ENCODE measurements at places on chromosomes 6 and 20.

GRCh38 chr6:89138173-89138572, 7.7 kb upstream of the PM20D2 start:
- DNase-seq = no peak

GRCh38 chr6:6331946-6332601, 11.6 kb upstream of the F13A1 start:
- DNase-seq = no peak

DNA sequence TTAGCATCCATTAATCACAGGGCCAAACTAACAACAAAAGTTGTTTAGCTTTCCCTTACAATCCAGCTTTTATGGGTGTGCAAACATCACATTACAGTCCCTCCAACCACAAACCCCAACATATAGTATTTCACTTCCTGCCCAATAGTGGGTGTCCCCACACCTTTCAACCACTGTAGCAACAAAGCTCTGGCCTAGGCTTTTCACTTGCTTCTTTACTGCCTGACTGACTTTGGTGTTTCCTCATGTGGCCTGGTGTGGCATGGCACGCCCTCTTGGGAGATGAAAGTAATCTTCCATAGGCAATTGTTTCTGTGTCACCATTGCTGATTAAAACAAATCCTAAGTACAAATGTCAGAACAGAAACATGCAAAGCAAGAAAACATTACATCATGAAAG, 46.3 kb downstream of the MCM8 start:
- DNase-seq = peak; percentile 69

- no peak for DNase-seq
Measured at GRCh38 chr6:116975600-116975999, 98.6 kb downstream of the RFX6 start.

DNA sequence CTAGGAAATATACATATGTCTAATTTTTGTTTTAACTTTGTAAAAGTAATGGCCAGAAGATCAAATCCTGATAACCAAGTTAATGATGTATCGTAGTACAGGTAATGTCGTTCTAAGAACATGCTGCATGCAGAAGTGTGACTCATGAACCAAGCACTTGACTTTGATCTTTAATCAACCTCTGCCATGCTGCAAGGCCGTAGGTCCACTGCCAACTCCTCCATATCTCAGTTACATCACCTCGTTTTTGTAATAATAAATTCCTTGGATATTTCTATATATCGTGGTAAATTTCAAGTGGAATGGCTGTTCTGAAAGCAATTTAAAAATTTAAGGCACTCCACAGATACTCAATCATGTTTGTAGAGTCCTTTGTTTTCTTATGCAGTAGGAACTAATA, 771.7 kb downstream of the EPHA7 start:
- no peak for DNase-seq

- DNase-seq = peak; percentile 63
Measured at GRCh38 chr6:36131511-36132245, 1.4 kb downstream of the MAPK13 start.

DNA sequence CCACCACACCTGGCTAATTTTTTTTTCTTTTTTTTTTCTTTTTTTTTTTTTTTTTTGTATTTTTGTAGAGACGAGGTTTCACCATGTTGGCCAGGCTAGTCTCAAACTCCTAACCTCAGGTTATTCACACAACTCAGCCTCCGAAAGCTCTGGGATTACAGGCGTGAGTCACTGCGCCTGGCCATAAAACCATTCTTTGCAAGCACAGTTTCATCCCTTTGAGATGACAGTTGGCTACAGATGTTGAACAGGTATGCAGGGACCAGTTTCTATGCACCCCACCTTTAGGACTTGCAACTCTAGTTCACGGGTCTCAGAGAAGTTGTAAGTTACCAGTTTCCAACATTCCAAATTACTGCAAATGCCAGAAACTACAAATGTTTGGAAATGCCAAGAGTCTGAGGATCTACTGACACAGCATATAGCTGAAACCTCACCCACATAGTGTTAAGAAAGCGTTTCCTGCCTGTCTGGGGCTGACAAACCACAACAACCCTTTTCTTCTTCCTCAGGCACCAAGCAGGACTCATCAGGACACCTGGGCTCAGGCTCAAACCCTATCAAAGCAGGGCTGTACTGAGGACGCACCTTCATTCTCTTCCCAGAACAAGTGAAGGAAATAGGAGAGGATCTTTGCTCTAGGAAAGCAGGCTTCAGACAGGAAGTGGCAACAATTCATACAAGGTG, 22.9 kb downstream of the ARHGAP18 start:
- DNase-seq = peak; percentile 57

DNA sequence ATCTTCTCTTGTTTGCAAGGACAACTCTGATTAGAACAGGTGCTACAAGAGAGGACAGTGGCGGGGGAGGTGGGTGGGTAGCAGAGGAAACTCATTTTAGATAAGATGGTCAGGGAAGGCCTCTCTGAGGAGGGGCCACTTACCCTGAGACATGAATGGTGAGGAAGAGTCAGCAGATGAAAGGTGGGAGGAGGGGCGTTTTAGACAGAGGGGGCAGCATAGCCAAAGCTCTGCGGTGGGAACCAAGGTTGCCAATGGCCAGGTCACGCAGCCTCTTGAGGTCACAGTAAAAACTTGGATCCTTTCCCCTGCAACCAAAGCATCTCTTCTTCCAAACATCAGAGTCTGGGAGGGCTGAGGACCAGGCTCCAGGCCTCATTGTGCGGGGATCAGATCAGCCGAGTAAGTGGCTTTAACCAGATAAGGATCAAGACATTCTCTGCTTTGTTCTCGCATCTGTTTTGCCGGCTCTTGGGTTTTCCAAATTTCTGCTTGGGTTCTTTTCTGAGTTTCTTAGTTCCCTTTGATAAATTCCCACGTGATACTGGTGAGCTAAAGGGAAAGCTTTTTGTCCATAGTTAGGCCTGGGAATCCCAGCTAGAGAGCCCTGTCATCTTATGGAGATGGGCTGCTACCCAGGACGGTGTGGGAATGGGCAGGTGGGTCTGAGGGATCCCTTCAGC, 5.5 kb upstream of the CD40 start:
- no peak for DNase-seq

DNA sequence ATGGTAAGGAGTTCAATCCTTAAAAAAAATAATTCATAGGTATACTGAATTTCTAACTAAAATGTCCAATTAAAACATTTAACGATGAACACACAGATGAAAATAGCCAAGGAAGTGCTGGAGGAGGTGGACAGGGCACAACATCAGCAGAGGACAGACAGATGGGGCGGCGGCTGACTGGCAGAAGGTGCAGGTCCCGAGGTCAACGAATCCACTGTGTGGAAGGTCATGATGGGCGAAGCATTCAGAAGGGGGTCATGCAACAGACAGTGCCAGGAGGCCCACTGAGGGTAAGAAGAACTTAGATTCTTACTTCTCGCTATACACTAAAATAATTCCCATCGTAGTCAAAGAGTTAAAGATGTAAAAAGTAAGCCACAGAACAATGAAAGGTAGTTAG, 34.2 kb upstream of the FRMD1 start:
- DNase-seq = no peak

- no peak for DNase-seq
Measured at GRCh38 chr6:71737953-71738352, 148.4 kb upstream of the RIMS1 start.

DNA sequence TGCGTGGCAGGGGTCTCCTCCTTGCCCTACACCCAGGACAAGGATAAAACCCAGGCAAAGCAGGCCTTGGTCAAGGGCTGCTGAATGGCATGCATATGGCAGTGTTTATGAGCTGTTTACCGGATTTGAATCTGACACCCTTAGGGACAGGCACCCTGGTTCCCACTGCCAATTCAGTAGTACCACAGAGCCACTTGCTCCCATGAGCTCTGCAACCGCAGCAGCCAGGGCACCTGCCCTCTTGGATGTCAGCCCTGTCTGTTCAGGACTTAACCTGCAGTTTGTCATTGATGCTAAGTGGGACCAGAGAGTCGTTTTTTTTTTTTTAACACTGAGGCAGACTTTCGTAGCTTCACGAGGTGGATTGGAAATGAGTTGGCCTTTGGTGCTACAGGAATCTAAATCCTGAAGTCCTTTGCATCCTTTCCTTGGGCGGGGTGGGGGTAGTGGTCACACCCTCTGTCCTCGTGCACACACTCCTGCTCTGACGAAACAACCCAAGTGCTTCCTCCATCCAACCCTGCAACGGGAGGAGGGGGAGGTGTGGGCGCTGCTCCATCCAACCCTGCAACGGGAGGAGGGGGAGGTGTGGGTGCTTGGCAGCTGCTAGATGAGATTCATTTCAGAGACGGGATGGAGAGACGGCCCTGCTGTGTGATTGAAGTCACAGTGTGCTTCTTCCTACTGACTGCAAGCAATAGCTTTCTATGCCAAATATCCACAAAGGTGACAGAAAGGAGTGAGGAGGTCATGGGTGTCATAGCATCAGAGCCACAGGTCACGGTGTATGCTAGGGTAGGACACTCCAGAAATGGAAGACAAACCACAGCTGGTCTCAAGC, 166.5 kb downstream of the SMOC2 start:
- DNase-seq = no peak

- no peak for DNase-seq
Measured at GRCh38 chr20:57000441-57000968, 265.9 kb downstream of the BMP7 start.

- no peak for DNase-seq
Measured at GRCh38 chr20:20375862-20376261, 8.0 kb downstream of the INSM1 start.

- DNase-seq = no peak
Measured at GRCh38 chr6:6596529-6597328, 8.2 kb downstream of the LY86 start.

GRCh38 chr20:35316086-35316485, 23.9 kb upstream of the FAM83C start:
- no peak for DNase-seq

GRCh38 chr20:13288357-13288756, 67.3 kb downstream of the ISM1 start:
- no peak for DNase-seq

DNA sequence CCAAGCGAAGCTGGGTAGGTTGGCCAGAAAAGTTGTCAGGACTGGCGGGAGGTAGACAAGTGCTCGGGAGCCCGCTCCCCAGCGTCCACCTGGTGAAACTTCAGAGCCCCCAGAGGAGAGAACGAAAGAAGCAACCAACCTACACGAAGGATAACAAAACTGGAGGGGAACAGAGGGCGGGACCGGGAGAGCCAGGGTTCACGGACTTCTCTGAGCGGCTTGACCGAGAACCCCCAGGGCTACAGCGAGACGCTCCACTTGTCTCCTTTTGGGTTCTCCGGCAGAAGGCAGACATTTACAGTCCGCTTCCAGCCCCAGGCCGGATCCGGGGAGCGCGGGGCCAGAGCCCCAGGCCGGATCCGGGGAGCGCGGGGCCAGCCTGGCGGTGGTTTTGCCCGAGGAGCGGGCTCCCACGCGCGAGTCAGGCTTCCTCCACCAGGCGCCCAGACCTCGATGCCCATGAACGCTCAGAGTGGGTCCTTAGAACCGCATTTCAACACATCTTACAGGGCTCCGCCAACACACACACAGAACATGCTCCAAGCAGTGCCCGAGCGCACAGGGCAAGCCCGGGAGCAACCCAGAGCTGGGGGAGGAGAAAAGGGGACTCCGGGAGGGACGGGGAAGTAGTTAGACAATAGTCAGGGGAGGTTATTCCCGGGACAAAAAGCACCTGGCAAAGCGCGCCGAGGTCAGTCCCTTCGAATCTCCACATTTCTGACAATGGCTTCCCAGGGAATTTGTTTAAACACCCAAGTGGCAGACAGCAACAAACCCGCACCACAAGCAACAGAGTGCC, 1.1 kb downstream of the PTPRK start:
- peak; percentile 1 for DNase-seq

DNA sequence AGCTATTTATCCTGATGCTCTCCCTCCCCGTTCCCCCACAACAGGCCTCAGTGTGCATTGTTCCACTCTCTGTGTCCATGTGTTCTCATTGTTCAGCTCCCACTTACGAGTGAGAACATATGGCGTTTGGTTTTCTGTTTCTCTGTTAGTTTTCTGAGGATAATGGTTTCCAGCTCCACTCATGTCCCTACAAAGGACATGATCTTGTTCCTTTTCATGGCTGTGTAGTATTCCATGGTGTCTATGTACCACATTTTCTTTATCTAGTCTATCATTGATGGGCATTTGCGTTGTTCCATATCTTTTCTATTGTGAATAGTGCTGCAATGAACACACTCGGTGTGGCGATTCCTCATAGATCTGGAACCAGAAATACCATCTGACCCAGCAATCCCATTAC, 225.9 kb upstream of the CDH4 start:
- no peak for DNase-seq

GRCh38 chr6:147108259-147108910, 95.8 kb upstream of the STXBP5 start:
- DNase-seq = no peak

DNA sequence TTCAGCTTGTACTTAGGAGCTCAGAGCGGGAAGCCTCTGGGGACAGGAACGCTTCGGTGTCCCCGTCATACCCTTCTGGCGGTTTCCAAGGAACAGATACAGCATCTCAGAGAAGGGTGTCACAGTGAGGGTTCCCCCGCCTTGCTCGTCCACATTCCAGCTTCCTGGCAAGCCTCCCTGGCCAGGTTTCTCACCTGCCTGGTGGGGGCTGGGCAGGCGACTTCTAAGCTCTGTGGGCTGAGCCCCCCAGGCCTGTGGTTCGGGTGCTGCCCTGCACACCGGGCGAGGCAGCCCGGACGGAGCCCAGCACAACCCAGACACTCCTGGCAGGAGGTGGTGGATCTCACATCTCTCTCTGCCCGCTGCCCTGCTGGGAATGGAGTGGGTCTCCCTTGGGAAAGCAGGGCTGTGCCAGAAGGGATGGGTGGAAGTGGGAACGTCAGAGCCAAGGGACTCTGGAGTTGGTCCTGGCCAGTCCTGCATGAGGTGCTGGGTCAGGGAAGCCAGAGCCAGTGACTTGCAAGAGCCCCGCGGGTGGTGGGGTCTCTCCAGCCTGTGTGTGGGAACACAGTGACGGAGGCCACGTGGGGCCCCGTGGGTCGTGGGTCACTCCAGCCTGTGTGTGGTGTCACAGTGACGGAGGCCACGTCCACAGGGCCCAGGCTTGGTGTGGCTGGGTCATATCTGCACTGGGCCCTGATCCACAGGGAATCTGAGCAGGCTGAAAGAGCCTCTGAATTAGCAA, 47.7 kb upstream of the SMOC2 start:
- DNase-seq = no peak

- peak; percentile 61 for DNase-seq
Measured at GRCh38 chr6:154606457-154606856, 96.0 kb upstream of the CNKSR3 start.

DNA sequence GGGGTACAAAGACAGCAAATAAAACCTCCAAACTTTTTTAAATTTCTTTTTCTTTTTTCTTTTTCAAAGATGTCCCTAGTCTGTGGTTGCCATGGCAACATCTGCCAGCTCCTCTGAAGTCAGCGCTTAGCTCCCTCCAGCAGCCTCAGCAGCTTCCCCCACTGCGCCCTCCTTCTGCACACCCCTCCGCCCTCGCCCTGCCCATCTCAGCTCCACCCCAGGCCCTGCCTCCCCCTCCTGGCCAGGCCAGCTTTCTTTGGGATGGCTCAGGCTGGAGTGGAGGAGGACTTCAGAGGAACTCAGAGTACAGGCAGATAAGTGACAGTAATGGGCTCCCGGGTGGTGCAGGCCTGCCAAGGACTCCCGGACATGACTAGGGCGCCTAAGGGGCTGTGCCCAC, 104.6 kb downstream of the LRFN2 start:
- no peak for DNase-seq

- DNase-seq = no peak
Measured at GRCh38 chr6:68880050-68880813, 245.2 kb downstream of the ADGRB3 start.

GRCh38 chr6:113997116-113997515, 26.2 kb upstream of the HDAC2 start:
- no peak for DNase-seq

Measured in CD4-positive, alpha-beta T cell treated with Interleukin-1 beta for 1 hour (primary cell).